ENCODE measurements at places on chromosomes 4 and X.

GRCh38 chr4:71683309-71683708 is 100.6 kb downstream of the GC start:
- DNase-seq: no peak

DNA sequence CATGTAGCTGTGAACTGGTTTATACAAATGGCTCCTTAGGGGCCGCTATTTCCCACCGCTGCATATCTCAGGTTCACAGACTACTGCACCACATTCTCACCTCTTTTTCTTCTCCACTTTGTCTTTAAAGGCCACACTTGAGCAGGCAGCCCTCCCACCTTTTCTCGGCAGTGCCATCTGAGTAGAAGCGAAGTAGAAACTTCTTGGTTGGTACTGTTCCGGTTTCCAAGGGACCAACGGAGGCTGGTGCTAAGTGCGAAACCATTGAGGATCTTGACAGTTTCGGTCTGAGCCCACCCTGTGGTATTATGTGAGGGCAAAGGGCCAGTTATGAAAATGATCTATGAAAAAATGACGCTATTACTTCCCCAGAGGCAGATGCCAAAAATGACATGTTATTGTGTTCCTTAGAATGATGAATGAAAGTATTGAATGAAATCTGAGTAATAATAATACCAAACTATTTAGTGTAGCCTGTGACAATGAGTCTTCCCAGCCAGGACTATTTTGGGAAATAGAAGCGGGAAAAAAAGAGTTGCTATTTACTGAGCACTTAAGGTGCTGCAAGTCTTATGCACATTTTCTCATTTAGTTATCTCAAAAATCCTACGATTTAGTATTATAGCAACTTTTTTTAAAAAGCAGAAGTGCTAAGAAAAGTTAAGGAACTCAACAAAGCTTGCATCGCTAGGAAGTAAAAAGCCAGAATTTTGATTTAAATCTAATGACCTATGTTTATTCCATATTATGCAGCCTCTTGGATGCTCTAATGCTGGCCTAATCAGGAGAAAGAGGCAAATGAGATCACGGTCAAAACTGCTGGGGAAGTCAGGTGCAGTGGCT is 29.6 kb upstream of the CHRNA9 start:
- DNase-seq: no peak

DNA sequence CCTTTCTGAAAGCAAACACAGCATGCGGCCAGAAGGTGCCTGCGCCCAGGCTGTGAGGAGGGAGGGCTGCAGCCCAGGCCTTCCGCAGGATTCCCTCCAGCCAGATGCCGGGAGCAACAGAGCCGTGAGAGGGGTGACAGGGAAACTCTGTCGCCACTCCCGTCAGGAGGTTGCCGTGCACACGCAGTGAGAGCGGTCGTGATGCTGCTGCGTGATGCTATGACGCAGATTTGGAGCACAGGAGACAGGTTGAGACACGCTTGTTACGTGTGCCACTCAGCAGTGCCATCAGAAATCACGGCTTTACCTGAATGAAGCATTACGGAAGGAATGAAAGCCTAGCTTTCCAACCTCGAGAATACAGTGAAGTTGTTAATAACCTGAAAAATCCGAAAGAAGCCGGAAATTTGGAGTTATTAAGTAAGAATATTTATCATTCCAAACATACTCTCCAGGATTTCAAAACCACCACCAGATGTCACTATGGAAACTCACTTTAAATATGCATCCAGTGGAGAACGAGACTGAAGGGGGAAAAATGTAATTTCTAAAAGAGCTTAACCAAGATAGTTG is 54.4 kb downstream of the FAT1 start:
- DNase-seq: no peak

GRCh38 chr4:23878912-23879732 is 10.7 kb downstream of the PPARGC1A start:
- no peak for DNase-seq

GRCh38 chr4:188015025-188015940 is 19.7 kb downstream of the ZFP42 start:
- no peak for DNase-seq

DNA sequence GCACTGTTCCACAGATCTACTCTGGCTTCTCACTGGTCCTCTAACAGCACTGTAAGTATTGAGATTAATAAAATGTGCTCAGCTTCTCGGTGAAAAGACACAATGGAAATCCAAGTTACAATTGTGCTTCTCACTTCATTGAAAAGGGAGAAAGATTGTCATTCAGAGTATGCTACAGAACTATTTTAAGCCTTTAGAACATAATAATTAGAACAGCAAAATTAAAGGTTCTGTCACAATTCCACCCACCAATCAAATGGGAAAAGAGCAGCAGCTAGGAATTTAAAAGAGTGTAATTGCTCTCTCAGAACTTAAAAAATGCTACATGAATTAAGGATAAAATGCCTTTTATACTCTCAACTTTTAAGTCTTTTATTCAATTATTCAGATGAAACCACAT is 329.4 kb downstream of the ANK2 start:
- no peak for DNase-seq

- no peak for DNase-seq
Observed at GRCh38 chrX:103063918-103064434, at the start of gene BEX1. Gene BEX1 (minus strand): TSS chrX:103064171. CDS start chrX:103063274, 897 bp downstream.

DNA sequence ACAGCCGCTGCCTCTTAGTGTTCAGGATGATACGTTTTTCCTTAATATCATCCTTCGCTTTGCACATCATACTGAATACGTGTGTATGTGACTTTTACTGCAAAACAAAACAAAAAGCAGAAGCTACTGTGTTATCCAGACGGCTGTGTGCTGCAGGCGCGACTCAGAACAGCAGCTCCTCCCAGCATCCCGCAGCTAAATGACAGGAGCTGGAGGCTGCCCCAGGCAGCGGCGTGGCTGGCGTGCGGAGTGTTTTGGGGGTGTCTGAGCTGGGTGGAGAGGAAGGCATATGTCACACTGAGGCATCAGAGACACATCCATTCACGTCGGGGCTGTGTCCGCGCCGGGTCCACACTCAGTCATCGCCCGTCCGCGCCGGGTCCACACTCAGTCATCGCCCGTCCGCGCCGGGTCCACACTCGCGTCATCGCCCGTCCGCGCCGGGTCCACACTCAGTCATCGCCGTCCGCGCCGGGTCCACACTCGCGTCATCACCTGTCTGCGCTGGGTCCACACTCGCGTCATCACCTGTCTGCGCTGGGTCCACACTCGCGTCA is 16.6 kb downstream of the PCGF3 start:
- DNase-seq: no peak

- no peak for DNase-seq
Observed at GRCh38 chr4:39134683-39135306, 47.5 kb upstream of the WDR19 start.

DNA sequence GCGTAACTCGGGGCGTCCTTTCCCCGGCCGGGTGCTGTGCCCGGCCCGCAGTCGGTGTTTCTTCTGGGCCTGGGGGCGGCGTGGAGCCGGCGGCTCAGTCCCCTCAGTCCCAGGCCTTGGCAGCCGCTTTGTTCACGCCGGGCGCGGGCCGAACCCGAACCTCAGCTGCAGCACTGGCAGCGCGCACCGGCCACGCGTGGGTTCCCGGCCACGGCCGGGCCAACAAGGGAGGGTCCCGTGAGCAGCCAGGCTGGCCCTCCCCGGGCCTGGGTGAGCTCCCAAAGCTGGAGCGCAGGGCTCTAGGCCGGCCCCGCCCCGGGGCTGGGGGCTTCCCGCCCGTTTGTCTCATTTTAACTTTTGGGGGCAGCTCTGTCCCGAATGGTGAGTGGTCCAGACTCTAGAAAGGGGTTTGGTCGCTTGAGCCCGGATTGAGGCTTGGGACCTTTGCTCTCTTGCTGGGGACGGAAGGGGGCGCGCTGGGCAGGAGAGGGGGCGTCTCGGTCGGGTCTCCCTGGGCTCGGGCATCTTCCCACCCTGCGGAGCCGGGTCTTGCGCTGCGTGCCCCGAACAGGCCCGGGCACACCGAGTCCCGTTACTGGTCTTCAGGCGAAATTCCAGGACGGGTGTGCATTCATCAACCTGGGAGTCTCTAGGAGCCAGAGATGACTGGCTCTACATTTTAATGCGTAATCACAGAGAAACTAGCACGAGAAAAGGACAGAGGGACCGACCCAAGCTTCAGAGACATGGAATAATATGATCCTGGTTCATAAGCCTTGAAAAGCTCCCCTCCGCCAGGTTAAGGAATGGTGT is 177.1 kb downstream of the CBR4 start:
- DNase-seq: no peak

- DNase-seq: peak; percentile 27
Observed at GRCh38 chr4:143025081-143025704, 159.5 kb upstream of the USP38 start.

DNA sequence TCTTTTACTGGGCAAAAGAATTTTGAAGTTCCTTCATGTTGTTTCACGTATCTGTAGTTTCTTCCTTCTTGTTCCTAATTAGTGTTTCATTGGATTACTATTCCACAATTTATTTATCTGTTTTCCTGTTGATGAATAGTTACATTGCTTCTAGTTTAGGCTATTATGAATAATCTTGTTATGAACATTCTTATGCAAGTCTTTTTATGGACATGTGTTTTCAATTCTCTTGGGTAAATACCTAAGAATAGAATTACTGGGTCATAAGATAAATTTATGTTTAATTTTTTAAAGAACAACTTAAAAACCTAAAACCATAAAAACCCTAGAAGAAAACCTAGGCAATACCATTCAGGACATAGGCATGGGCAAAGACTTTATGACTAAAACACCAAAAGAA is 70.9 kb upstream of the RXFP1 start:
- no peak for DNase-seq

- DNase-seq: no peak
Observed at GRCh38 chr4:22987870-22988269, 295.1 kb downstream of the GBA3 start.

GRCh38 chr4:38523054-38523453 is 140.9 kb upstream of the KLF3 start:
- DNase-seq: no peak

DNA sequence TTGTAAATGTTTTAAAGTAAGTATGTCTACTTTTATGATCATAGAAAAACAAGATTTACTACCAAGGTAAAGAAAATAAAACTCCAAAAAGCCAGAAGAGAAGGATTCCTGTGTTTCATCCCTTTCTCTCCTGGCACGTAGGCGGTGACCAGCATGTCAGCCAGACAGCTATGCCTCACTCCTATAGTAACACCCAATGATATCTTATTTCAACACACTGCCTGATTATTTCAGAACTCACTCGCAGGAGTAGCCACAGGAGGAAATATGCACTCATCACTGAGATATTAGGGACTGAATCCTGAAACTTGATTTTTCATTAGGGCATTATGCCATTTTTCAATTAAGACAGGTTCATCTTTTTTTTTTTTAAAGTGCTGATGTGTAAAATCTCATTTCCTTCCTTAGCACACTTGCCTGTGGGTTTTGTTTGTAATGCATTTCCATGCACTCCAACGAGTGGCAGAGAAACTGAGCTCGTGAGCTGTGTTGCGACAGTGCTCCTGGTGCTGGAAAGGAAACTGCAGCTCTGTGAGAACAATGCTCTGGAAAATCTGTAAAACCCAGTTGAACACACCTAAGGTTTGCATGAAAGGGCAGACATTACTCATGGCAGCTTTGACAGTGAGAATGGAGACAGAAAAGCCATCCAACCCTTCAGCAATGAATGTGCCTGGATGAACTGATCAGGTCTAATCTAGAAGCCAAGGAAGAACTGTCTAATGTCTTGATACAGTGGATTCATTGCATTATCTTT is 18.2 kb downstream of the RAI2 start:
- DNase-seq: no peak

DNA sequence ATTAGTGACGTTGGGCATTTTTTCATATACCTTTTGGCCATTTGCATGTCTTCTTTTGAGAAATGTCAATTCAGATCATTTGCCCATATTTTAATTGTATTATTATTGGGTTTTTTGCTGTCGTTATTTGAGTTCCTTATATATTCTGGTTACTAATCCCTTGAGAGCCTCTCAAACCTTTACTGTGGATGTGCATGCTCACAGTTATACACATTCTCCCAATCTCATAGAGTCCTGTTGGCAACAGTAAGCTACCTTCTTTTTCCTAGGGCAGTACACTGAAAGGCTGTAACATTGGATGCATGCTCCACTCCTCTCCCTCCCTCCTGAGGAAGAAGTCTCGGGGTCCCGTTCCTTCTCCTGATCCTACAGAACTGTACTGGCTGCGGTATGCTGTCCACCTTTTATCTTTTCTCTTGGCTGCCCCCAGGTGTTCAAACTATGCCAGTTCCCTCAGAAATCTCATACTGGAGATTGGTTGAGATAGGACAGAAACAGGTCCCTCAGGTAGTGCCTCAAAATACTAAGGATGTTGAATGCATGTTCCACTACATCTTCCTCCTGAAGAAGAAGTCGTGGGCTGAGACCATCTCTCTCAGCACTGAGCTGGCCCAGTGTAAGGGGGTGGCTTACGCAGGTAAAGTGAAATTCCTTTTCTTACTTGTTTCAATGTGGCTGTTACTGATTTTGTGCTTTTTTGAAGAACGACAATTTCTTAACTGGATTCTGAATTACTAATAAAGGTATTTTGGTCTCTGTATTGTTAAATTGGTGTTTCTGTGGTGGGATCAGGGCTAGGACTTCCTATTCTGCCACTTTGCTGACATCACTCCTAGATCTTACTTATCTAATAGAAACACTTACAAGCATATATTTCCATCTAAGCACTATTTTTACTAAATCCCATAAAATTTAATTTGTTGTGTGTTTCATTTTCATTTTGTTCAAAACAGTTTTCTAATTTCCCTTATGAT is 145.4 kb upstream of the HUWE1 start:
- peak; percentile 16 for DNase-seq

- DNase-seq: peak; percentile 35
Observed at GRCh38 chr4:139214039-139214534, 37.1 kb upstream of the ELF2 start.

- DNase-seq: no peak
Observed at GRCh38 chr4:122715221-122715620, 17.3 kb upstream of the BBS12 start.

DNA sequence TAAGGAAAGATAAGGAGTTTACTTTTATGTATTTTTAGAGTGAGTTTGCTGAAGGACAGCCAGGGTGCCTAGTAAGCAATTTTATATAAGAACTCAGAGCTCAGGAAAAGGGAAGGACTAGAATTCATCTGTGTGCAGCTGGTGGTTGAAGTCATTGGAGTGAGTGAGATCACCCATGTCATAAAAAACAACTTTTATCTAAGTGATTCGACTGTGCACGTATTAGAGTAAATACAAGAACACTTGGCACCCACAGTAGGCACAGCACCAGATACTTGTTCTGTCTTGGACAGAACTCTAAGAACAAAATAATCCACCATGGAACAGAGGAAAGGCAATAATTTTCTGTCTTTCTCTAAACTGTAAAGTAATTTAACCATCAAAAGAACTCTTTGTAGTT is 31.6 kb downstream of the SYNPO2 start:
- no peak for DNase-seq

Data from iPS DF 6.9 (cell line).